ENCODE measurements at places on chromosomes 12 and 14.
A peak's percentile ranks its signal among the peaks of the same experiment; 100 is the strongest.

GRCh38 chr12:128554546-128555304, 269.0 kb downstream of the SLC15A4 start:
- no peak for DNase-seq

DNA sequence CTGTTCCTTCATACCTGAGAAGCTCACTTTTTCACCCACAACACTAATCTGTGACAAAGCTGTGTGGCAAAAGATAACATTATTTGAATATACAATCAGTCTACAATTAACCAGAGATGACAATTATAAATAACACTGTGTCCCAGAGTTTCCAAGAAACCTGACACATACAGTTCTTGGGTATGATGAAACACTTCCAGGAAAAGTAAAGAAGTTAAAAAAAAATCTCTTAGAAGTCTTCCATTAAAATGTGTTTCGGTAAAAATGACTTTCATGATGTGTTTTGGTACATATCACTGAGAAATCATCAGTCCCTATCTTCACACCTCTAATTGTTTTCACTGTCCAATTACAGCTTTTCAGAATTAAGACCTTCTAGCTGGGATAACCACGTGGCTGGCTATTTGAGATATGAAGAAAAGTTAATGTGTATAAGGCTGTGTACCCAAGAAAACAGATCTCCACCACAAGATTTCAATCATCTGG, 390.2 kb downstream of the SOX5 start:
- DNase-seq, result no peak

- no peak for DNase-seq
These were observed 91.4 kb downstream of the VRK1 start for GRCh38 chr14:96888593-96888992.

- DNase-seq, result no peak
These were observed 72.0 kb downstream of the BMP4 start for GRCh38 chr14:53884601-53885000.

GRCh38 chr14:102029956-102030355, 56.9 kb downstream of the HSP90AA1 start:
- no peak for DNase-seq

DNA sequence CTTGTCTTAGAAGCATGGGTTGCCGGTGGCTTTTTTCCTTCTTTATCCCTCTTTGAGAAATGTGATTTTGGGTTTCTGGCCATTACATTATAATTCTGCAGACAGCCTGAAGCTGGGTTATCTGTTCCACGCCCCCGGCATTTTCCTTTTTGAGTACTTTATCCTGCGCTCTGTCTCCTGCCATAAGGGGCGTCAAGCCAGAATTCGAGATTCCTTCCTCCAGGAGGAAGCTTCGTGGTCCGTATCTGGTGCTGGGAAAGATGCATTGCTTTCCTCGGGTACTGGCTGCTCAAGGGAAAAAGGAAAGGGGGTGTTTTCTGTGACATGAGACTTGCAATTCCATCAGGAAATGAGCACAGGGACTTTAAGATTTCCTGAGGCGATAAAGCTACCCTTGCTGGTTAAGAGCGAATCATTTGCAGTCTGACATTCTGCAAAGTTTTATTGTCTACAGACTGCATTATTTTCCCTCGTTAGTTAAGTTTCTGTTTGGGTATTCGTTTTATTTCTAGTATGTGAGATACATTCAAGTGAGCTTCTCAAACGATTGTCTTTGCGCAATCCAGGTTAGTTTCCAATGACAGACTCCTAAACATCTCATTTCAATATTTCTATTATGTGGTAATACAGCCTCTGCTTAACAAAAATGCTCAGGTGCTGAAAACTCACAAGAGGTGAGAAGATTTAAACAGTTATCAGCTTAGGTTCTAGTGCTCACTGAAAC, 694 bp downstream of the AKAP5 start:
- DNase-seq, result no peak

DNA sequence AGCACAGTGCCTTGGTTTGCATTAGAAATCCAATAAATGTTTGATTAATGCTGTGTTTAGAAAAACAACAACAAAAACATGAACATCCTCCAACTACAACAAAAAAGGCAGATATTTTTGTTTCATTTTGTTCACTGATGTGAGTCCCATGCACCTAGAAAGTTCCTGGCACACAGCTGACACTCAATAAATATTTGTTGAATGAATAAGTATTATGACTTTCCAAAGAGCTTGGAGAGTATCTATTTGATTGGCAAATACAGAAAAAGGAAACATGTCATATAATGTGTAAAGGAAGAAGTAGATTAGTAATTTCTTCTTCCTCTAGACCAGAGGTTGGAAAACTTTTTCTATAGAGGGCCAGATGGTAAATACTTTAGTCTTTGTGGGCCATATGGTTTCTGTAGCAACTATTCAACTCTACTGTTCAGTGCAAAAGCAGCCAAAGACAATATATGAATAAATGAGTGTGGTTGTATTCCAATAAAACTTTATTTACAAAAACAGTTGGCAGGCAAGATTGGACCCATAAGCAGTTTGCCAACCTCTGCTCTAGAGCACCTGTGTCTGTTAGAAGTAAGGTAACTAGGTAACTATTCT, 312.3 kb upstream of the DIO2 start:
- DNase-seq, result no peak

DNA sequence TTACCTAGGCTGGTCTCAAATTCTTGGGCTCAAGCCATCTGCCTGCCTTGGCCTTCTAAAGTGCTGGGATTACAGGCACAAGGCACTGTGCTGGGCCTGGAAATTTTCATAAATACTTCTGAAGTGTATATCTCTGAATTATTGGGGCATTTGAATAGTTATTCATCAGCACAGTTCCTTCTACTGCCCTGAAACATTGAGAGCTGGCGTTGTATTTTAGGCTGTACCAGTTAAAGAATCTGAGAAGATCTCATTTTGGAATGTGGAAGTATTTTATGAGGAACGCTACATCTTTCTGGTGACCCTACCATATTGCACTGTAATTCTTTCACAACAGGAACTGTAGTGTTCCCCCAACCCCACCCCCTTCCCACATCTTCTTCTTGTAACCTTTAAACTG, 349.0 kb upstream of the RGS6 start:
- DNase-seq, result no peak

GRCh38 chr12:51171884-51172514, 936 bp downstream of the TFCP2 start:
- peak; percentile 20 for DNase-seq

DNA sequence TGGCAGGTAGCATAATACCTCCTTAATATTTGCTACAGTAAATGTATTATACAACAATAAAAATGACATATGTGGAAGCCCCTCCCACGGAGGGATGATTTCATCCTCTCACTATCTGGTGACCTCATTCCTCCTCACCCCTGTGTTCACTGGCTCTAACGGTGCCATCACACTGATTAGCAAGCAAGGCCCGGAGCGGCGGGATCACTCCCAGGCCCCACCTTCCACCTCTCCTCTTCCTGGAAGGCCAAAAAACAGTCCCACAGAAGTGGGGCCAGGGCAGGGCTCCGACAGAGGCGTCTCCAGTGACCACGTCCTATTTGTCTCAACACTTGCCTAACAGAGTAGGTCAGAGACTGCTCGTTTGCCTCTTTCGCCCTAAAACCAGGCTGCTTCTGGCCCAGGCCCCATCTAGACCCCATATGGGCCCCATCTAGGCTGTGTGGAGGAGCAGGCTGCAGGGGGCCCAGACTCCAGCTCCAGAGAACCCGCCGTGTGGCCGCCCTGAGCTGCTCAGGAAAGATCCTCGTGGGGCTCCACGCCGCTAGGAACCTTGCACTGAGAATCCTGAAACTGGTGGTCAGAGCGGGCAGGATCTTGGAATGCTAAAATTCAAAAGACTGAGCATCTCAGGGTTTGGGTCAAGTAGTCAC, 3.7 kb downstream of the SELPLG start:
- DNase-seq, result peak; percentile 69

- no peak for DNase-seq
These were observed 2.4 kb upstream of the TBX3 start for GRCh38 chr12:114686426-114686772.

DNA sequence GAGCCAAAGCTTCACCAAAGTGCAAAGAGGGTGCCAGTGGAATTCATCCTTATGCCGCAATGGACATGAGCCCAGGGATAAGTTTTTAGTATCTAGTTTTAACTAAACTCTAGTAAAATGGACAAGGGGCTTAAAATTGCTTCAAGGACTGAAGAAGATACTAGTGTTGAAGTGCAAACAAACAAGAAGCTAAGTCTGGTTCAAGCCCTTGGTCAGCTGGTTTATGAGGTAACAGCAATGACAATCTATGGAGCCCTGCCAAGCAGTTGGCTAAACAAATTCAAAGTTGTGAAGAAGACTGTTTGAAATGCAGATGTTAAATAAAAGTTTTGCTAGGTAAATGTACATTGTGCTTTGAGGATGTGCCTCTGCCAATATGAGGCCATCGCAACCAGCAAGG, 209.4 kb downstream of the KTN1 start:
- no peak for DNase-seq

DNA sequence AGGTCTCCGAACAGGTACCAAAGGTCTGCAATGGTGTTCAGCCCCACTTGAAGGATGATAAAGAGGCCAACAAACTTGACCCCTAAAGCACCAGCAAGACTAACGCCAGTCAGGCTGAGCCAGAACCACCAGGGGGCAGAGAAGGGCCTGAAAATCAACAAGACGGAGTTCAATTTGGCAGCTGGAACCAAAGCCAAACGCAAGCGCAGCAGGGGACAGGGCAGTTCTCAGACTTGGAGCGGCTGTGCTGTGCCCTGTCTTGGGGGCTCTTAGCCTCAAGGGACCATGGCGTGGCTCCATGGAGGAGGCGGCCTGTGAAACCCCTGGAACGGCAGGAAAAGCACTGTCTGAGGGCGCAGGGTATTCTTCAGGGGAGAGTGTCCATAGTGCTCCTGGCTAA, 19.6 kb downstream of the POMT2 start:
- peak; percentile 36 for DNase-seq

DNA sequence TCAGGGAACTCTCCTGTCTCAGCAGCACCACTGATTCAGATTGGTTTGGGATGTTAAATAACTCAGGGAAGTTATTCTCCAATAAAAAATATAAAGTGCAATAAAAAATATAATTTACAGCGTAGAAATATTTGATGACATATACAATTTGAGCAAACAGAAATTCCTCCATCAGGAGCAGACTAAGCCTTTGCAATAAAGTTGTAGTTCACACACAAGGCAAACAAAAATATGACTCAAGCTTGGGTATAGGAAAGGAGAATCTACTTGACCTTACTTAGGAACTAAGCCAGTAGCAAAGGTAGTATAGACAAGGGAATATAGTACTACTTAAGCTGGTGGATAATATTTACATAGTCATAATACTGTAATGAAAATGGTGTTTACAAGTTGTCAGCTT, 264.1 kb downstream of the KIF21A start:
- DNase-seq, result no peak

GRCh38 chr14:62436261-62436660, 609.0 kb downstream of the KCNH5 start:
- DNase-seq, result no peak

- DNase-seq, result no peak
These were observed 25.5 kb downstream of the SERPINA11 start for GRCh38 chr14:94427016-94427613.

DNA sequence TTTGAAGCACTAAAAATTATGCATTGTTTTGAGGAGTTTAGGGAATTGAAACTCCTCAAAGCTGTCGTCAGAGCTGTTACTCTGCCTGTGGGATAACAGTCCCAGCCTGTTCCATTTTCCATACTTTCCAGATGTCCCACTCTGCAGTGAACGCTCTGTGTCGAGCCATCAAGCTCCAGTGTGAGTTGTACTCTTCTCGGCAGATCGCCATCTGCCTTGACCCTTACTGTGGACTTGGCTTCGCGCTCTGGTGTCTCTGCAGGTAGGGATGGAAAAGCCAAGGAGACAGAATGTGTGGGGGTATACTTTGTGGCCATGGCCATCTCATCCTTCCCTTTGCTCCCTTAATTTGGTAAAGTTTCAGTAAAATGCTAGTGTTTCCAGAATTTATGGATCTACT, 35.5 kb upstream of the ATF1 start:
- DNase-seq, result no peak

DNA sequence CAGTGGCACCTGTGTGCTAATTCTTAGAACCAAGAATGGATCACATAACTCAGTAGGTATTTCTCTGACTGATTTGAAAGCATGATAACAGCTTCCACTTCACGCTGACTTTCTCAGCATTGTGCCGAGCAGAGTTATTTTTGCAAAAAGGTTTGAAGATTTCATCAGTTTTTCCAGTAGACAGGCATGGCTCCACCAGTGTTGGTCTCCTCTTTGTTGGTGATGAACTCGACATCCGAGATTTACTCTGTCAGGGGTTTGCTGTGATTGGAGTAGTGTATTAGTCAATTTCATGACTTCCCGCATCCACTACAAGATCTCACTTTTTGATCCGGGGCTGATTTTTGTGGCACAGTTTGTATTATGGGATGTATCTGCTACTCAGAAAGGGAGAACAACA, 85.3 kb downstream of the PRKCH start:
- DNase-seq, result peak; percentile 52

Data from activated naive CD8-positive, alpha-beta T cell treated with anti-CD3 and anti-CD28 coated beads for 36 hours (primary cell).